ENCODE measurements at places on chromosomes 11 and 22.
A peak's percentile ranks its signal among the peaks of the same experiment; 100 is the strongest.

DNA sequence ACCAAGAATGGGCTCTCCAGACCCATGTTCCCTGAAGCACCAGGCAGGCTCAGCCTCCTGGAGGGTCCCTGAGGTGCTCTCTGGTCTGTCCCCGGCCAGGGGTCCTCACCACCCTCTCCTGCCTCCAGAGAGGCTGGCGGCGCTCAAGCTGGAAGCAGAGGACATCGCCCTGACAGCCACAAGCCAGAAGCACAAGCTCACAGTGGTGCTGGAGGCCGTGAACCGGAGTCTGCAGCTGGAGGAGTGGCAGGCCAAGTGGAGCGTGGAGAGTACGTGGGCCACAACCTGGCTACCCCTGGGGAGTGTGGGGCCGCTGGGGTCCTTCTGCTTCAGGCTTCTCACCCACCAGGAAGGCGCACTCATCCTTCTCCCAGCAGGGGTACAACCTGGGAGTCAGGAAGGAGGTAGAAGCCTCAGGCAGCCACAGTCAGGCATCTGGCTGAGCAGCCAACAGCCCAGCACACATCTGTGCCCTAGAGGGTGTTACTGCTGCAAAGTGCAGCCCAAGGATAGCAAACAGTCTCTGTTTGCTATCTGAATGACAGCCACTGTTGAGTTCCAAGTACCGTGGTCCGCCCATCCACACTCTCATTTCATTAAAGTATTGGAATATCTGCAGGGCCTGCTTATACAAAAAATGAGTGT is 8.4 kb downstream of the PARVG start:
- DNase-seq: no peak

- no peak for DNase-seq
Measured at GRCh38 chr22:44915441-44915840, 94.4 kb downstream of the PHF21B start.

DNA sequence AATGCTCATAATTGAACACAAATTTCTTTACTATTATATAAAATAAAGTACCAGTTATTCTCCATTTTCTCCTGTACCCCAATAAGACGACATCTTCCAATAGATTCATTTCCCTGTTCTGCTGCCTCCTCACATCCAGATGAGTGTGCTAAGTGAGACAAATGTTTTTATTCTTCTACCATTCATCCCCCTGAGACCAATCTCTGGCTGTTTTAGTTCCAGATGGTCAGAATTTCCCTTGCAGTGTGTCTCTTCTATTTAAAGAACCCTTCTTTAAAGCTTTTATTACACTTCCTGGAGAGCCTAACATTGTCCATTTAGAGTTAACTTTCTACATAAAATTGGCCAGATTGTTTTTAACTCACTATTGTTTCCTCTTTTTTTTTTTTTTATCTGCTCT is 41.2 kb upstream of the GLYATL1 start:
- no peak for DNase-seq

DNA sequence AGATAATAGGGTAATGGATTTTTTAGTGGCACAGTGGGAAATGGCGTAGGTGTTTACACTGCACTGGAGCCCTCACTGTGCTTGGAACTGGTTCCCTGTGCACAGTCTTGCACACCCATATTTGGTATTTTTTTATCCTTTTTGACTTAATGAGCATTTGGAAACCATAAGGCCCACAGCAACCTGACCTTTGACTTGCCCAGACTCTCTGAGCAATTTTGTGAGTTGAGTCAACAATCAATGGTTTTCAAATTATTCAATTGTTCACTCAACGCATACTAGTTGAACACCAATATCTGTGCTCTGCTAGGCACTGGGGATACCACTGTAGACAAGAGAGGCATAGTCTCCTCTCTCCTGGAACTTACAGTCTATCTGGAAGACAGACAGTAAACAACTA is 14.3 kb downstream of the CD44 start:
- no peak for DNase-seq

DNA sequence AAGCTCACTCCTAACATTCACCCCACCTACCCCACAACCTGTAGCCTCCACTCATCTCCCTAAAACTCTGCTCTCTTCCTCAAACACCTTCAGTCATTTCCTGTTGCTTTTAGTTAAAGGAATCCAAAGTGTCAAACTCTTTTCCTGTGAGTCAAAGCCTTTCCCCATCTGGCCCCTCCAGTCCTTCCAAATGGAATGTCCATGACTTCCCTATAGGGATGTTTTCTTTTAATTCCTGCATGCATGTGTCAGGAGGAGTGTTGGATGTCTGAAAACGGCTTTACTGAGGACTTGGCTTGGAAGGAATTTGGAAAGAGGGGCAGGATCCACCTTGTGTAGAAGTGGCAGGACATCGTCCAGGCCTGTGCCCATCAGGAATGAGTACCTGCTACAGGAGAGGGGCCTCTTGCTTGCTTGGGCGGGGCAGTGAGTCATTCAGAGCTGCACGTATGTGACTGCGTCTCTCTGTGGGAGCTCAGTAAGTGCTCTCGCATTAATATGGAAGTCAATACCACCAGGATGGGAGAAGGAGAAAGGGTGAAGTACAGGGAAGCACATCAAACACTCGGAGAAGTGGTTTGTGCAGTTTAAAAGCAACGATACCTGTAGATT is 491.9 kb downstream of the OPCML start:
- peak; percentile 75 for DNase-seq

GRCh38 chr22:28112548-28113043 is 193.5 kb upstream of the PITPNB start:
- DNase-seq: peak; percentile 74

GRCh38 chr11:110297076-110297725 is 787 bp upstream of the RDX start:
- DNase-seq: no peak

DNA sequence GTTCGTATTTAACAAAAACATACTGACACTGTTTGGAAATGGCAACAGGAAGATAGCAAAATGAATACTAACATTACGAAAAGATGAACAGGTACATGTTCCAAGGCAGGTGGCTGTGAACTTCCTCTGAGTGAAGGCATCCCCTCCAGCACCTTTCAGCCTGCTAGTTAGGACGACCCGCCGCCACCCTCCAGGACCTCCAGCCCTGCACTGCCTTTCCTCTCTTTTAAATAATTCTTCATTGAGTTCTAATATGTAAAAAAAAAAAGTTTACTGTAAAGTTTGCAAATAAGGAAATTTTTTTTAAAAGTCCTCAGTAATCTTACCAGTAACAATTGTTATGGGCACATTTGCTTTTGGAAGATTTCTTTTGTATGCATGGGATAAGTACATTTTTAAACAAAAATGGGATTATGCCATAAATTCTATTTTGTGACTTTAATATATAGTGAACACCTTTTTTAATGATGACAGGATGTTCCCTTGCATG is 6.0 kb downstream of the NEAT1 start:
- no peak for DNase-seq

DNA sequence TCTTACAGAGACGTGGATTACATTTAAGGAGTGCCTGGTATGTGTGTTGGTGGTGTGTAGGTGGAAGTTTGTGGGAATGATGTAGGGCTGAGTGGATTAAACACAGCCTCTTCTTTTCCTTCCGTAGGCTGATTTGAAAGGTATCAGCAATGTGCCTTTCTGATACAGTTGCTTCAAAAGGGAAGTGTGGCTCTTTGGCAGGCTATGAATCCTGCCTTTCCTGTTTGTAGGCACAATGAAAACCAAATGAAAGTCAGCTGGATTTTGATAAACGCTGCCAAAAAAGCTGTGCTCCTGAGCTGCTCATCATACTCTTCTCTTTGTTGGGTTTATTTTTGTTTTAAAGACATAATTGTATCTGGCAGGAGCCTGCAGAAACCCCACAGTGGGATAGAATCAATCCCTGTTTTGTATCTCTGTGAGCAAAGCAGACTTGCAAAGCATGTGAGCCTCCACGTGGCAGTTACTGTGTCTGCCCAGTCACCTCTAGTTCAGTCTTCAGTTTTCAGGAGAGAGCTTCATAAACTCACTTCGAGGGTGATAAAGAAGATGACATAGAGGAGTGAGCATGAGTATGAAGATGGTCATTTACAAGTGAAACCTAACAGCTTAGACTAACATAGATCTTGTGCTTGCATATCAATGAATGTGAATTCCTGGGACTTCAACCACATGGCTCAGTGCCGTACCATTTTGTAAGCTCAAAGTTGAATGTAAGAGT is 655.7 kb upstream of the KIRREL3 start:
- DNase-seq: no peak

DNA sequence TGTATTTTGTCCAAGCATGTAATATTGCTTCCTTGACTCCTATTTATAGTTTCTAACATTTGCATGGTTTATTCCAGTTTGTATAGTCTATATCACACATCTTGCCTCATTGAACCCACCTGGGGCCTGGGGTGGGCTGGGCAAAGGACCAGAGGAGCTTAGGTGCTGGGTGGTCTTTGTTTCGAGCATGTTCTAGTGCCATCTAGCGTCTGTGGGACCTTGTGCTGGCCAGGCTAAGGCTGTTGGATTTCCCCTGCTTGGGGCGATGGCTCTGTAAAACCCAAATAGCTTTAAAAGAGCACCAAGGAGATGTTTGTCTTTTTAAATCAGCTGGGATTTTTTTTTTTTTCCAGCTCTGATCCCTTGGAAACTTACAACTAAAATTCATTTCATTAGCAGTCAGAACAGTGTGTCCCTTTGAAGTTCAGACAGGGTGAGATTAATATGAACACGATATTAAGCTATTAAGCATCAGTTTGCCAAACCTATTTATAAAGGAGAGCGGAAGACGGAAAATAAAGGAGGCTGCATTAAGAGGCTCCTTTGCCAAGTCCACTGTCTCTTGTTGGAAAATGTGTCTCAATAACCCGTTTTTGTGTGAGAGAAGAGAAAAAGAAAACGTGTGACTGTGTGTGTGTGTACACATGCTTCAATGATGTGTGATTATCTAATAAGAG is 157.4 kb downstream of the COMMD9 start:
- peak; percentile 79 for DNase-seq

DNA sequence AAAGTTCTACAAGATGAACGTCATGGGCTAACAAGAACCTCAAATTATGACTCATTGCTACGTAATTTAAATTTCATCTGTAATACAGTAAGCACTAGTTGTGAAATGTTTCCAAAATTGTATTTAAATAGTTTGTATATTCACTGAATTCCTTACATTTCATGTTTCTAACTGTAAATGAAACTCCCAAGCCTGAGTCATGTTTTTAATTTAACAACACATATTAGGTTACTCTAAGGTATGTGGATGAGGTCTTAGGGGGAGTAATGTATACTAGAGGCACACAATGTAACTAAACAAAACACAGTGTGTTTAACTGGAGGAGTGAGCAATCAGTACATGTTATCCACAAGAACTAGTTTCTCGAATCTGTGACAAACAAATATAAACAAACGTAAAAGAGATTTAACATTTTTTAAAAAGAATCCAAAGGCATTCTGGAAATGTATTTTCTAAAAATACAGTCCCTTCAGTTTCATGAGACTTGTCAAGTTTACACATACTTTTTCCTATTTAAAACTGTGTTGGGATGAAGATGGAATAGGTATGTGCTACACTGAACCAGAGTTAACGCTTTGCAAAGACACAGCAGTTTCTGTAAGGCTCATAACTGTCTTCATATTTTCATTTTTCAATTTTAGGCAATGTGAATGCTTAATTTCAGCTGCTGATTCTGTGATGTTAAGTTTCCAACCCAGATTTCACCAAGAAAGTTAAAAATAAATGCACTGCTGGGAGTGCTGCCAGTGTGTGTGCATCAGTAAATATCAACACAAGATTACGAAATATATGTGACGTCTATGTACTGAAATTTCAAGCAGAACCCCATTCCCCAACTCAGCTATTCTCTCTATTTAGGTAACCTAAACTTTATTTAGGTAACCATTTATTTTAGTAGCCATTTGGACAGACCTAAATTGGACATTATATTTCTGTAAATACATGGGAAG is 52.6 kb downstream of the PITPNB start:
- DNase-seq: no peak

- no peak for DNase-seq
Measured at GRCh38 chr22:29331658-29332300, 16.3 kb upstream of the RASL10A start.

DNA sequence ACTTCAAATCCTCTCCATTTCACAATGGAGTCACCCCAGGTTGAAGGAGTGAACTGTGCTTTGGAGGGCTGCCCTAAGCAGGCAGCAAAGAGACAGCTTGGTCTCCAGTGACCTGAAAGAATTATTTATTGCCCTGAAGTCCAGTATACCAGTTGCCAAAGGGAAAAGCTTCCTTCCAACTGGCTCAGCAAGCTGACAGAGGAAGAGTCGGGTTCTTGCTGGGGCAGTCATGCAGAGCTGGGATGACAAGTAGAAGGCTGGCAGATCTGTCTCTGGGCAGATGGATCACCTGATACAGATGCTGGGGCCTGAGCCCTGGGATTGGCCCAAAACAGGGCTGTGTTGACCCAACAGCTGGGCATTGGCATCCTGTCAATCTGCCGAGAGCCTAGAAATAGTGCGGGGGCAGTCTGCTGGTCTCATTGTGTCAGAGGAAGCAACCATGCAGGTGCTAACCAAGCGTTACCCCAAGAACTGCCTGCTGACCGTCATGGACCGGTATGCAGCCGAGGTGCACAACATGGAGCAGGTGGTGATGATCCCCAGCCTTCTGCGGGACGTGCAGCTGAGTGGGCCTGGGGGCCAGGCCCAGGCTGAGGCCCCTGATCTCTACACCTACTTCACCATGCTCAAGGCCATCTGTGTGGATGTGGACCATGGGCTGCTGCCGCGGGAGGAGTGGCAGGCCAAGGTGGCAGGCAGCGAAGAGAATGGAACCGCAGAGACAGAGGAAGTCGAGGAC is at the start of gene THRSP:
Gene THRSP (plus strand): TSS at position 422 of the 742 bp plus-strand sequence. CDS start 21 bp downstream, at position 443.
- no peak for DNase-seq

GRCh38 chr22:24585461-24585860 is 7.4 kb downstream of the LRRC75B start:
- DNase-seq: no peak

- DNase-seq: no peak
Measured at GRCh38 chr11:9210224-9210921, 54.8 kb downstream of the DENND5A start.

GRCh38 chr22:49826603-49827270 is 936 bp downstream of the BRD1 start:
- DNase-seq: no peak

GRCh38 chr11:134258577-134258976 is 5.2 kb downstream of the ACAD8 start:
- DNase-seq: no peak

GRCh38 chr11:31884080-31884479 is 73.0 kb upstream of the PAX6 start:
- no peak for DNase-seq

DNA sequence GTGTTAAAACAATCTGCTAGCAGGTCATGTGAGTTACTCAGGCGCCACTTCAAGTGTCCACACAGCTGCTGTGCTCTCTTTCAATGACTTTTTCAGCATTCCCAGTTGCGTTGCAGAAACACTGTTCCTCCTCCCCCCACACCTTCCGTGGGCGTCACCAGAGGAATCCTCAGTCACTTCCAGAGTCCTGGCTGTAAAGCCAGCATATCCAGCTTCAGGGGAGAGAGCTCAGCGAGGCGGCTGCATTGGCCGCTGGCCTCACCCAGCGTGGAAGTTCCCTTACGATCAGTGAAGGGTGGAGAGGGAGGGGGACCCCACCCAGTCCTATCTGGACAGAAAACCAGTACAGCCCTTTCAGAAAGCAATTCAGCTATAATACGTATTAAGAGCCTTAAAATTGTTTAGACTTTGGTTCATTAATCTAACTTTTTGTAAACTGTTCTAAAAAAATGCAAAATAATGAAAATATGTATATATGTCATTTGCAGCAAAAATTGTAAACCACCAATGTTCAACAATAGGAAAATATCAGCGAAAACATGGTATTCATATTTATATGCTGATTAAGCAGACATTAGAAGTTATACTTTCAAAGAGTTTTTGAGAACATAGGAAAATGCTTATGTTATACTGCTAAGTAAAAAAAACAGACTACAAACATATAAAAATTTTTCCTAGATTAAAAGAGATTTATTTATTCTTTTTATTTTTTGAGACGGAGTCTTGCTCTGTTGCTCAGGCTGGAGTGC is 2.8 kb upstream of the ANO9 start:
- DNase-seq: no peak

Data from islet precursor cell (in vitro differentiated cells).